ENCODE measurements at places on chromosomes 13 and 19.

DNA sequence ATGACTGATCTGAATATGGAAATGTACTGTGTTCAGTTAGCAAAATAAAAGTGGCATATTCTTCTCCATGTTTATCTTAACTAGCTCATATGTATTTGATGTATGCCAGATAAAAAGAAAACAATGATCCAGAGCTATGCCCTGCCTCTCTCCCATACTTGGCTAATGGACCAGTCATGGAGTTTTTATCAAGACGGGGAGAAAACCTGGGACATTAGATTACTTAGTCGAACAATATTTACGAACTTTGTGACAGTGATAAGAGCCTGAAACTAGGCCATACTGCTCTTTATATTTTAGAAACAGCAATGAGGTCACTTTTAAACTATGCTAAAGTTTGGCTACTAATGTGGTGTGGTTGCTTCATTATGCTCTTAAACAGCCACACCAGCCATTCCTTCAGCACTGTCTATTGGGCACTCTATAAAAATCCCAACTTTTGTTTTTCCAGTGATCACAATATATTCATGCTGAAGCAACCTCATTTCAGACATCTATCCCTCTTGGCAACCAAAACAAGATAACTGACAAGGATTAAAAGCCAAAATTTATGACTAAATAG is 265.0 kb downstream of the FGF14 start:
- DNase-seq, result no peak

DNA sequence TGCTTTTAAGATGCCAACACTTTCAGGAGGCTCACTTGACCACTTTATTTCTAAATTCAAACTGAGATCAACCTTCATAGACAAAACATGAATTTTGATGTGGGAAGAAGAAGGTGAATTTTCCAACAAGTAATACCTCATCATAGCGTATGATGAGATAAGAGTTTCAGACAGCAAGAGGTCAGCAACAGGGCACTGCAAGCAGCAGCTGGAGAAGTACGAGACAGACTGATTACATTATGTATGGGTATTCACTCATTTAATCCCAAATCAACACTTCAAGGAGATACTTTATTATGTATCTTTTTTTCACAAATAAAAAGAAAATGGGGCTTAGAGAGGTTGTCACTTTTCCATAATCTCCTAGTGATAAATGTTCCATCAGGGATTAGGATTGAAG is 389.8 kb downstream of the TBC1D4 start:
- DNase-seq, result no peak

DNA sequence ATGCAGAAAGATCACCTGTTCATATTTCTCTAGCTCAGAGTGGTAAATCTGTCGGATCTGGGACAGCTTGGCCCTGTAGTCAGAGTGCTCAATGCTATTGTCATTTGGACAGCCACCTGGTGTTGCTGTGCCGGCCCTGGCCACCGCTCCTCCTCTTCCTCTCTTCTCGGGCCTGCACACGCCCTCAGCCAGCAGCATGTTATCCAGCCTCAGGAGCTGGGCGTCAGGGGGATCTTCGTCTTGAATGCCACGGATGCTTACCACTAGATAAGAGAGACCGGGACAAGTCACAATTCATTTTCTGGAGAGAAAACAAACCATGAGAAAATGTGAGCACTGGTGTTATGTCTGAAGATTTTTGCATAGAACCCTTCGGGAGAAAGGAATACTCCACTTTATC is 32.5 kb downstream of the CILP2 start:
- DNase-seq, result no peak

GRCh38 chr19:30003866-30004265 is 61.8 kb downstream of the URI1 start:
- no peak for DNase-seq

GRCh38 chr13:21670006-21670882 is 629 bp upstream of the FGF9 start:
- no peak for DNase-seq

DNA sequence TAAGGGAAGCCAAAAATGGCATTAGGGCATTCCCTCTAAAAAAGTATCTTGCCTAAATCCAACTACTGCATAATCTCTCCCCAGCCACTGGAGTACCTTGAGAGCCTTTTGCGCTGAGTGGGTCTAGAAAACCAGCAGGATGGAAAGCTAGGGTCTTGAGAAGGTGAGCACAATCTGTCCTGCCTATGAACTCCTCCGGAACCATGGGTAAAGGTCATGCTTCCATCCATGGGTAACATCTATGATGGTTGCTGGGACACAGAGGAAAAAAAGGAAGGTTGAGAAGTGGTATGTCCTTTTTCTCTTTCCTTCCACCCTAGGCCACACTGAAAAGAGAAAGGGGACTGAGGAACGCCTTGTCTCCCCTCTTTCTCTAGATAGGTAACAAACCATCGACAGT is 52.4 kb downstream of the ZNF676 start:
- DNase-seq, result no peak

- no peak for DNase-seq
Observed at GRCh38 chr13:99956473-99957349, 14.9 kb downstream of the ZIC5 start.

DNA sequence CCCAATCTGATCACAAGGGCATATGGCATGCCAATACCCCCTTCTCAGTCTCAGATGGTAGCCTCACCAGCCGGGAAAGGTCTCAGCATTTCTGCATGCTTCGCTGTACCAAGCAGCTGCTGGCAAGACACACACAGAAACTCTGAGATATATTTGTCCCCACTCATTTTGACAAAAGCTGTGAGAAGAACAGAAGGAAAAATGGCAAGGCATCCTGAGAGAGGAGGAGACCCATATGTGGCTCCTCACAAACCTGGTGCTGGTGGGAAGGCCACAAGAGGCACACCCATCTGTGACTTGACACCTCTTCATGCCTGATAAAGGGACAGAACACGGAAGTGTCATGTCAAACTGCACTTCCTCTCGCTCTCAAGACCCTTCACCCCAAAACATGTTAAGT is 36.7 kb upstream of the DOCK9 start:
- no peak for DNase-seq

DNA sequence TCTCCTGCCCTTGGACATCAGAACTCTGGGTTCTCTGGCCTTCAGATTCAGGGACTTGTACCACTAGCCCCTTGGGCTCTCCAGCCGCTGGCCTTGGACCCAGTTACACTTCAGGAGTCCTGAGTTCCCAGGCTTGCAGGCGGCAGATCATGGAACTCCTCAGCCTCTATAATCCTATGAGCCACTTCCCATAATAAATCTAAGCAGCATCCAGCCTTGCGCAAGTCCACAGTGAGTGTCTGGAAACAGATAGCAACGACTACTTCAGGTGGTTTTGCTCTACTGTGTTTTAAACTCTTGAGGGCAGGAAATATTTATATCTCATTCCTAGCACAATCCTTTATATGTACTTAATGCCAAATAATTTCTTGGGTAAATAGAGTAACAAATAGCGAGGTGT is 92.3 kb downstream of the COL4A1 start:
- no peak for DNase-seq

- no peak for DNase-seq
Observed at GRCh38 chr19:17249887-17250548, 4.3 kb upstream of the NR2F6 start.

GRCh38 chr19:31979362-31979761 is 366.0 kb upstream of the ZNF507 start:
- DNase-seq, result no peak

DNA sequence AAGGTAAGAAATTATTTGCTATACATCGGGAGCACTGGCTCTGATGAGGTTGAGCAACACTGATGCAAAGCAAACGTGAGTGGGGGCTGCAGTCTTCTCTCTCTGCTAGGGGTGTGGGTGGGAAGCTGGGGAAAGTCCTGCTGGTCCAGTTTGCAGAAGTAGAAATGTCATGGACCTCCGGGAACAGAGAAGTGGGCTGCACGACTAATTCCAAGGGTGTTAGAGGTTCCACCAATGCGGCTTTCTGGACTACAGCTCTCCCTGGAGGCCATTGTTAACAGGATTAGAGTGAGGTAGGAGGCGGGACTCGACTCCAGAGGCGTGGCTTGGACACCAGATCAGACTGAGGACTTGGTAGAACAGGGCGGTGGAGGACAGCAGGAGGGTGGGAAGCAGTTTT is 5.7 kb upstream of the FBXO27 start:
- no peak for DNase-seq

DNA sequence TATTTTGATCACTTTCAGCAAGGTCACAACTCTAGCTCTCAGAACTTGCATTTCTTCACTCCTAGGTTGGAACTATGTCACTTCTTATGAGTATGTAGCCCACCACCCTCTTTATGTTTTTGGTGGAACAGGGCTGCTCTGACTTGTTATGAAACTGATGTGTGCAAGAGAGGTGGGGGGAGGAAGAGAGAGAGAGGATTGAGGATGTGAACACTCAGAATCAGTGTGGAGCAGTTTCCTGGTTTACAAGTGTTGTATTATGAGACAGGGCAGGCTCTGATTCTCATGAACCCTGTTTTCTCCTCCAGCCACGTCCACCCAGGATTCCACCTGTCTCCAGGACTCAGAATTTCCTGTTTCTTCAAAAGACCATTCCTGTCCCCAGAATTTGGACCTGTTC is 16.1 kb downstream of the ZNF317 start:
- no peak for DNase-seq

GRCh38 chr13:89660752-89661151 is 1686.7 kb upstream of the MIR17HG start:
- DNase-seq, result no peak

DNA sequence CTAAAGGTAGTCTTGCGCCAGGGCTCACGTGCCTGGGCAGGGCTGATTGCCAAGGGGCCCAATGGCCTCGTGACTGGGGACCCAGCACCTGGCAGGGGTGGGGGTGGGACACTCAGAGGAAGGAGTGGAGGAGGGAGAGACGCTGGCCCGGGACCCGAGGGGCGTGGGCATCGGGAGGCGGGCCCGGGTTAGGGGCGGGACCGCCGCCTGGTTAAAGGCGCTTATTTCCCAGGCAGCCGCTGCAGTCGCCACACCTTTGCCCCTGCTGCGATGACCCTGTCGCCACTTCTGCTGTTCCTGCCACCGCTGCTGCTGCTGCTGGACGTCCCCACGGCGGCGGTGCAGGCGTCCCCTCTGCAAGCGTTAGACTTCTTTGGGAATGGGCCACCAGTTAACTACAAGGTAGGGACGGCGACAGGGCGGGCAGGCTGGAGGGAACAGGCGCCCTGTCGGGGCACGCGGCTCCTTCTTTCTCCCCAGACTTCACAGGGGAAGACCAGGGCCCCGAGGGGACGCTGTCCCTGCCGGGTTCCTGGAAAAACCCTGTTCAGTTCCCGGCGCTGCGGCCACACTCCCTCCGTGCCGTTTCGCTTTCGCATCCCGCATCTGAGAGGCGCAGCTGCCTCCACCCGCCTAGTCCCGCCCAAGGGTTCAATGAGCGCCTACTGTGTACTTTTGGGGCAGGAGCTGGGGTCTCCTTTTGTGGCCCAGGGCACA is at the start of gene IFI30:
Gene IFI30 (plus strand): TSS at position 242 of the 717 bp plus-strand sequence. CDS start 29 bp downstream, at position 271.
- no peak for DNase-seq

GRCh38 chr19:4831304-4831978 is at the start of gene TICAM1:
TSS of gene TICAM1 (minus strand) at chr19:4831712. CDS start at chr19:4818377, 13,335 bp downstream.
- no peak for DNase-seq

DNA sequence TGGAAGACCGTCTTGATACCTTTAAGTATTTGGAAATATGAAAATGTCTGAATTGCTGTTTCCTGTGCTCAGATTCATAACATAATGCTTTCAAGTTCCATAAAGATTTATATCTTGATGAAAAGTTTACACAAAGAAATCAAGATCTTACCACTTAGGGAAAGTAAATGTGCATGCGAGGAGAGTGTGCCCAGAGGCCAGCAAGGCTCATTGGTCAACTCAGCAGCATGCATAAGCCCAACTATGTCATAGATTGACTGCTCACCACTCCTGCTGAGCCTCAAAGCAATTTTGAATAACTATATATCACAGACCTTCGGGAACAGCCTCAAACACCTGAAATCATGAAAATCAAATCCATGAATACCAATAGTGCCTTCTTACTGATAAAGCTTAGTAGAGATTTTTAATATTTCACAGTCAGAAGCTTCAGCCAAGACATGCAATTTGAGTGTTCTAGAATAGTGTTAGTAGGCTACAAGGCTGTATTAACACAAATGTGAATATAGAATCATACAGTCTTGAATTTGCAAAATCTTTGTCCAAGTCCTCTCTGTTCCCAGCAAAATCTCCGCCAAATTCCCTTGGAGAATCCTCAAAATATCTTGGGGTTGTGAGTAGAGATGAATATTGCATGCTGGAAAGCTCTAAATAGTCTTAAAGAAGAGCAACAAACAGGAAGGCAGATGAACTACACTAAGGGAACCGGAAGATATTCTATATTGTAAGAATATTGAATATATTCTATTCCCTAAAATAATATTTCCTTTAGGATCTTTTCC is 124.1 kb downstream of the DCLK1 start:
- no peak for DNase-seq

DNA sequence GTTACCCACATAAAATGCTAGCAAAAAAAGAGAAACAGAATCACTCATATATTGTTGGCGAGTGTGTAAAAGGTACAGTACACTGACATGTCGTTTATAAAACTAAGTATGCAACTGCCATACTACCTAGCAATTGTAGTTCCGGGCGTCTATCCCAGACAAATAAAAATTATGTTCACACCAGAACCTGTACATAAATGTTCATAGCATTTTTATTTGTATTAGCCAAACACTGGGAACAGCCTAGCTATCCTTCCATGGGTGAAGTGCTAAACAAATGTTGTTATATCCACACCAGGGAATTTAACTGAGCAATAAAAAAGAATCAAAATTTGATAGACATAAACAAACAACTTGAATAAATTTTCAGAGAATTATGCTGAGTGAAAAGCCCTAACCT is 28.9 kb upstream of the POSTN start:
- DNase-seq, result no peak

GRCh38 chr19:23345838-23346237 is 49.4 kb downstream of the ZNF91 start:
- DNase-seq, result no peak

DNA sequence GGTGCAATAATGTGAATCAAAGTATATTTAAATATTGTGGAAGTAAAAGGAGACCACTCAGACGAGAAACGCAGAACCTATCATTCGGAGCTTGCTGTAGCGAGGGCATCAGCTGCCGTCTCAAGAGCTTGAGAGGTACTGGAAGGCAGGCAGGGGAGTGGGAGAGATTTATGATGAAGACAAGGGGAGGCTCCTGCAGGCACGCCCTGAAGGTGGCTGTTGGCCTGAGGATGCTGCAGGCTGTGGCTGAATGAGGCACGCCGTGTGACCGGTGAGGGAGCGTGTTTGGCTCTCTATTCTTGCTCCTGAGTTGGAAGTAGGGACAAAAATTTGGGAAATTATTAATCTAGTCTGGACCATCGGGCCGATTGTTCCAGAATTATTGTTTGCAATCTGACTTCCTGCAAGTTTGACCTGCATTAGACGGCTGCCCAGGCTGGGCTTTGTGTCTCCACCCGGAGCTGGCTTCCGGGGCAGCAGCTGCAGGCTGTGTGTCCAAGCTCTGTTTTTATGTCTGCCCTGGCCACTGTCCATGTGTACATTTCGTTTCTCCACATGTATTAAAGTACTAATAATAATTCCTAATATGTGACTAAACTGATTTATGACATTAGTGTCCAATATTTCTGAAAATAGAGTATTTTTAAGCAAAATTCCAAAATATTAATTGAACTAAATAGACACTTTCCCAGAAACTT is 91.1 kb upstream of the ANKRD10 start:
- no peak for DNase-seq

- no peak for DNase-seq
Observed at GRCh38 chr13:94431987-94432386, 47.5 kb downstream of the DCT start.

GRCh38 chr13:36347531-36348210 is 1.5 kb upstream of the SPART start:
- DNase-seq, result no peak
